ENCODE measurements at places on chromosomes 2 and 18. TPM values are rescaled to one million over a fixed set of nuclear protein-coding genes. Genes with fewer than 3 reads are reported as not detected.

The CNTNAP5 gene
- total RNA-seq: not detected

The MFSD6 gene
- 40.3 TPM for total RNA-seq

The SP140 gene
- total RNA-seq: 94.0 TPM

The DNER gene
- not detected for total RNA-seq

The PSMA8 gene
- total RNA-seq: 0.91 TPM

The FNDC4 gene
- total RNA-seq: not detected

The KLHL29 gene
- 4.4 TPM for total RNA-seq

The TBC1D8 gene
- 0.67 TPM for total RNA-seq

The CD8A gene
- 6.5 TPM for total RNA-seq

The LIMS4 gene
- 0.67 TPM for total RNA-seq

The DAW1 gene
- total RNA-seq: not detected

The SIX2 gene
- not detected for total RNA-seq

The GKN1 gene
- not detected for total RNA-seq

The TRABD2A gene
- 101 TPM for total RNA-seq

The MAP4K4 gene
- total RNA-seq: 125 TPM

The POMC gene
- total RNA-seq: 2.8 TPM

The GPR75 gene
- total RNA-seq: 2.1 TPM
